Activated T-cell treated with anti-CD3 and anti-CD28 coated beads, Interleukin-2, amount 50 U/mL, for 72 hours (primary cell): ENCODE measurements at places on chromosomes 16 and 17.

DNA sequence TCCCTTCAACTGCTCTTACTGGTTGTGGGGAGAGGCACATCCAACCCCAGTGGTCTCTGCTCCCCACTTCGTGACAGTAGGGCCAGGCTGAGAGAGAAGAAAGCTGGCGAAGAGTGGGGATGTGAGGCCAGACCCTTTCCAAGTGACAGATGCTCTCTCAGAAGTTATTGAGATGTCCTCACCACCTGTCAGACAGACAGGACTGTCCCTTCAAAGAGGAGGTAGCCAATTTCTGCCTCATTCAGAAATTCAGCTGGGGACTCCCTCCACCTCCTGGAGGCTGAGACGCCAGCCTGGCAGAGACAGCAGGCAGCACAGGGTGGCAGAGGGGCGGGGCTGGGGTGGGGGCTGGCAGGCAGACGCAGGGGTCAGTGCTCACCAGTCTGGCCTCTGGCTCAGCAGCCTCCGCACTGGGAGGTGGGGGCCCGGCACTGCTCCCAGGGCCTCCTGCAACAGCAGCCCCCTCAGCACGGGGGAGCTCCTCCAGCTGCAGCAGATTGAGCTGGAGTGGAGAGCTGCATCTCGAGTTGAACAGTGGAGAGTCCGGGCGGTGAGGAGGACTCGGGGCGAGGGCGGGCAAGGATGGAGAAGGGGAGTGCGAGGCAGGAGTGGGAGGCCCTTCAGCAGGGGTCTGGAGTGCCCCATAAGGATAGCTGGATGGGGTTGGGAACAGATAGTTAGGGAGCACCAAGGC lies 9.2 kb downstream of the PER1 start:
- DNase-seq: no peak

DNA sequence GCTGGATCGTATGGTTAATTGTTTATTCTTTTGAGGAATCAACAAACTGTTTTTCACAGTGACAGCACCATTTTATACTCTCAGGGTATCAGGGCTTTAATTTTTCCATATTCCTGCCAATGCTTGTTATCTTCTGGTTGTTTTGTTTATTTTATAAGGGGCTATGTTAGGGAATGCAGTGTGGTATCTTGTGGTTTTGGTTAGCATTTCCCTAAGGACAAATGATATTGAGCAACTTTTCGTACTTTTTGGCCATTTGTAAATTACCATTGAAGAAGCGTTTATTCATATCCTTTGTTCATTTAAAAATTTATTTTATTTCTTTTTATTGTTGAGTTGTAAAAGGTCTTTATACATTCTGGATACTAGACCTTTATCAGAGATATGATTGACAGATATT lies 322.0 kb upstream of the SALL1 start:
- no peak for DNase-seq

DNA sequence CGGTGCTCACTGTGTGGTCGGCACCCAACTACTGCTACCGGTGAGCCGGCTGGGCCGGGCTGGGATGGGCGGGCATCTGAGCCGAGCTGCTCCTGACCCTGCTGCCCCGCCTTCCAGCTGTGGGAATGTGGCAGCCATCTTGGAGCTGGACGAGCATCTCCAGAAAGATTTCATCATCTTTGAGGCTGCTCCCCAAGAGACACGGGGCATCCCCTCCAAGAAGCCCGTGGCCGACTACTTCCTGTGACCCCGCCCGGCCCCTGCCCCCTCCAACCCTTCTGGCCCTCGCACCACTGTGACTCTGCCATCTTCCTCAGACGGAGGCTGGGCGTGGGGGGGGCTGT lies 6.9 kb downstream of the TBX6 start:
- DNase-seq: no peak

- DNase-seq: no peak
These were observed 10.4 kb downstream of the CHAD start for GRCh38 chr17:50458270-50458669.

DNA sequence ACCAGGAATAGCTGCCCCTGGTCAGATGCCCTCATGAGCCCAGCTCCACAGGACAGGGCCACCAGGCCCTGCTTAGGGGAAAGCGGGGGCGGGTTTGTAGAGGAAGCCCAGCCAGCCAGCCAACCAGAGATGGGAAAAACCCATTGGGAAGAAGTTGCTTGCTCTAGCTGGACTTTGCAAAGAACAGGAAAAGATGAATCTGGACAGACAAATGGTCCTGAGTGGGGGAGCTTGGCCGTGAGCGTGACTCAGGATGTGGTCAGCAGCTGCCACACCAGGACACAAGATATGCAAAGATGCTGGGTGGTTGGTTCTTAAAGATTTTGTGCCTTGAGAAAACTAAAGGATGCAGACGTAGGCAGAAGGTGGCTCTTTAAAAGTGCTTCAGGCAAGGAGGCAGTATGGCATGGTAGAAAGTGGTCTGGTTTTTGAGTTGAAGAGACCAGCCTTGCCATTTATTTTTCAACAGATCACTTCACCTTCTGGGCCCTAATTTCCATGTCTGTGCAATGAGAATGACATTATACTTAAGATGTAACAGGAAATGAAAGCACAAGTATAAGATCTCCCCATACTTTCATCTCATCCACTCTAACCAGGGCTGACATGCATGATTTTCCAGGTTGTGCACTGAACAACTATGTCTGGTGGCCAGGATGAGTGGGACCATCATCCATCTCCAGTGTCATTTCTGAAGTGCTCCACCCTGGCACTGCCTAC lies 27.8 kb upstream of the HEATR6 start:
- no peak for DNase-seq

DNA sequence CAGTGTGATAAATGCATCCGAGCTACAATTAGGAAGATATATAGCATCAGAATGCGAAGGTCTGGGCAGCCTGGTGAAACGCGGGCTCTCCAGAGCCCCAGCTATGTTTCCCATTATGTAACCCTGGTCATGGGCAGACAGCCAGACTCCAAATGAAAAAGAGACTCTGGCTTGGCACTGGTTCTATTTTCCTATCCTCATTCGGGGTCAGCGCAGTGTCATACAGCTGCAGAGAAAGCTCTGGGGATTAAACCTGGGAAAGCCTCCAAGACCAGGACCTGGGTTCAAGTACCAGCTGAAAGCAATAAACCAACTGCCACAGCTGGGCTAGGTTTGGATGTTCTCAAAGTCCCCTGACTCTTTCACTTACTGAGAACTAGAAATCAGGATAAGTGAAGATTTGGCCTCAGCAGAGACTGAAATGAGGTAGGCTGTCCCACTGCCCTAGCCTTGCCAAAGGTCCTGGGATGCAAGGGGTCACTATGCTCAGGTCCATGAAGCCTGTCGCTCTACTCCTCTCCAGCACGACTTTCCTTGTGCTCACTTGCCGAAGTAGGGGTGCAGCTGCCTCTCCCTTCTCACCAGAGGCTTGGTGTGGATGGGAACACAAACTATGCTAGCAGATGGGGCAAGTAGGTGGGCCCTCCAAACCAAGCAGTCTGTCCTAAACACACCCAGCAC lies 123.8 kb downstream of the SMG6 start:
- DNase-seq: no peak

- DNase-seq: no peak
These were observed 8.8 kb downstream of the WFDC1 start for GRCh38 chr16:84303516-84303915.

DNA sequence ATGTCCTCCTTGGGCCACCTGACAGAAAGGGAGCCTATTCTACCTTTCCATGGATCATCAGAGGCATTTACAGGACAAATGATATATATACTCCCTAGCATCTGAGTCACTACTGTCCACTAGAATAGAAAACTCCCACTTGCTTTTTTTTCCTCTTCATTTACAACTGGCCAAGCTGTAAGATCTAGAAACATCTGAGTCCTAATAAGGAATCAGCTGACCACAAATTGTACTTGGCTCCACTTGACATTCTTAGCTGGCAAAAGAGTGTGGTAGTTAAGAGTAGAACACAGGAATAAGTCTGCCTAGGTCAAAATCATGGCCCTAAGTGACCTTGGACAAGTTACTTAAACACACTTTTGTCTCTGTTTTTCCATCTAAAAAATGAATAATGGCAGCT lies 5.2 kb downstream of the RUSF1 start:
- no peak for DNase-seq

DNA sequence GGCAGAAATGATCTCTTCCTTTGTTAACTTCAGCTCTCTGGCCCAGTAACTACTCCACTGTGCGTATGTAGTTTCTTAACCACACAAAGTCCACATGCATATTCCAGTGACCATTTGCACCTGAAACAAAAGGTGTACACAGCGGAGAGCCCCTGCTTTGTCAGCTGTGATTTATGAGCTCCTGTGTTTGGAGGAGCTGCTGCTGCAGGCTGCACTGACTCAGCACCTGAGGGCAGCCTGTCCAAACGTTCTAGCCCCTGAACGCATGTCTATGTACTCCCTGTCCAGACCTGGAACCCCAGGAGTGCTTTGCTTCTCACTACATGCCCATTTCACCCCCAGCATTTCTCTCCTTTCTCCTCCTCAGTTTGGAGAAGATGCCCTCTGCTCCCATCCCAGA lies 216.1 kb downstream of the ABCC12 start:
- DNase-seq: no peak

DNA sequence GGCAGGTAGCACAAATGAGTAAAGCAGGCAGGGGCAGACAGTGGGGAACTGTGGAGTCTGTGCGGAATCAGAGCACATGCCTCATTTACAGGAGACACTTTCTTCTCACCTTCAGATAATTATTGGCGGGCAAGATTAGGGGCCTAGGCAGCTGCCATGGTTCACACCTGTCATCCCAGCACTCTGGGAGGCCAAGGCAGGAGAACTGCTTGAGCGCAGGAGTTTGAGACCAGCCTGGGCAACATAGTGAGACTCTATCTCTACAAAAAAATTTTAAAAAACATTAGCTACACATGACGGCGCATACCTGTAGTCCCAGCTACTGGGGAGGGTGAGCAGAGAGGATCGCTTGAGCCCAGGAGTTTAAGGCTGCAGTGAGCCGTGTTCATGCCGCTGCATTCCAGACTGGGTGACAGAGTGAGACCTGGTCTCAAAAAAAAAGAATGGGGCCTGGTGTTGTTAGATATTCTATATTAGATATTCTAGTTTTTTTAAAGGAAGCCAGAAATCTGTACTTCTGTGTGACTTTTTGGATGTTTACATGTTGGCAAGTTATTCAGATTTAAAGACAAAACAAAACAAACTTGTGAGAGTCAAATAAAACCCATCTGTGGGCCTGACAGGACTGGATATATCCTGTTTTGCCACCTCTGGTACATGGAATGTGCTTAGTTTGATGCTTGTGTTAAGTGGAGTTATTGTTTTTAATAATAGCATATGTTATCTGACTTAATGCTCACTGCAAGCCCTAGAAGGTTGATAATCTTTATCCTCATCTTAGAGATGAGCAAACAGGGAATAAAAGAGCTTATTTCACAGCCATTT lies 4.9 kb upstream of the LPCAT2 start:
- DNase-seq: no peak

DNA sequence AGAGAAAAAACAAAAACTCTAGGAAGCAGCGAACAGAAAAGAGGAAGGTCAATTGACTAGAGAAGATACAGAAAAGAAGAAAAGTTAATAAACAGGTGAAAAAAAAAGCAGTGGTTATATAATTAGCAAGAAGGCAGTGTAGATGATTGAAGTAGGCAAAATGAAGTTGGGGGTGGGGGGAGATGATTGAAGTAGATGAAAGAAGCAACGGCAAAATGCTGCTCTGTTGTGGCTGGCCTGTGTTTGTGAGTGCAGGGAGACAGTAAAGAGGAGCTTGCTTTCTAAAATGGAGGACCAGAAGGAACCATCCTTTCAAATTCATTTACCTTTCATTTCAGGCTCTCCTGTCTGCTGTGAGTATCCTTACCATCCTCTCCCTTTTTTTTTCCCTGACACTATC lies 3.6 kb downstream of the EVI2B start:
- peak; percentile 31 for DNase-seq

GRCh38 chr17:63481488-63481870 lies 4.6 kb downstream of the ACE start:
- no peak for DNase-seq

- no peak for DNase-seq
These were observed 40.3 kb upstream of the TNRC6A start for GRCh38 chr16:24689128-24689527.

DNA sequence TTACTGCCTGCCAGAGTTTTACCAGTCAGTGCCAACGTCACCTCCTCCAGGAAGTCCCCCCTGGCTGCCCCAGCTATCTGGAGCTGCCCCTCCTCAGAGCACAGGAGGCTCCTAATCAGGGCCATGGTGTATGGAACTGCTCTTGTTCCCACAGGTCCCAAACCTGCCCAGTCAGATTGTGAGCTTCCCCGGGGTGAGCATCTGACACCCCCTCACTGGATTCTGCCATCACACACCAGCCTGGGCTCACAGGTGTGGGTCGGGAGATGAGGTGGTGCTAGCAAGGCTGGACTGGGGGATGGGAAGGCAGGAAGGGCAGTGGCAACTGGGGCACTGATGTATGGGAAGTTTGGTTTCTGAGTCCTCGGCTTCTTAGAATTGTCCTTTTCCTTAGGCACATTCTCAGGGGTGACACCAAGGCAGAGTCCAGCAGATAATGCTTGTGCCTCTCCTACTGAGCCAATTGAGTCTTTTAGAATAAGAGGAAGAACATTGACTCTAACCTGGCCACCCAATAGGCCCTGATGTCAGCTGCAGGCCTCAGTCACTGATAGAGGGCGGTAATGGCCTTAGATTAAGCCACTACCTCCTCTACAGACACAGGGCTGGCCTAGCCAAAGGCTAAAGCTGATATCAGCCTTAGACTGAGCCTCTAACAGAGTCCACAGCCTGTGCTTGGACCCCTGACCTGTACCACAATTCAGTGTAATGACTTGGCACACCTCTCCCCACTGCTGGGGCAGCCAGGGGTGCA lies 107.9 kb downstream of the WSCD1 start:
- DNase-seq: no peak

GRCh38 chr16:2828876-2829430 lies 1.1 kb upstream of the ZG16B start:
- DNase-seq: no peak

GRCh38 chr17:50550661-50551432 lies 3.9 kb downstream of the SPATA20 start:
- DNase-seq: no peak

DNA sequence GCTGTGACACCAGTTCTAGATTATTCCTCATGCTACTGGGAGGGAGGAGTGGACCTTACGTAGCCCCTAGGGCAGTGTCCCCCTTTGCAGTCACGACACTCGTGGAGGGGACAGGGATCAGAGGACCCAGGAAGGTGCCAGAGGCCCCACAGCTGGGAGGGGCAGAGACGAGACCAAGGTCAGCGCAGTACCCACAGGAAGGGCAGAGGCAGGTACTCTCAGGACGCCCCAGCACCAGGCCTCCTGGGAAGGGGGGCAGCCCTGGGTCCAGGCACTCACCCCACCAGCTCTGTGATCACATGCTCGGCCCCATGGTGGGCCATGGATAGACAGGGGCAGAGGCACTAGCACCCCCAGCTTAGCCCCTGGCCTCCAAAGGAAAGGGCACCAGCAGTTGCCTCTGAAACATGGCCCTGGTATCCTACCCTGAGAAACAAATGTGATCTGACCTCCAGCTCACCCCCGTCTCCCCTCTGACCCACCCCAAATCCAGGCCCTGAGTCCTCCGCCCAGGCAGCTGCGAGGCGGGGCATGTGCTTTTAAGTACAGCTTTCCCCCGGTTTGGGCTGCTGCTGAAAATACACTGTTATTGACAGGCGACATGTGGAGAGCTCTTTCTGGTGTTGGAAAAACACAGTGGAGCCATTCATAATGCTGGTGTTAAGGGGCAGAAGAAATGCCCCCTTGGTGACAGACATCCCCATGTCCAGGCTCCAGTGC lies 361.9 kb downstream of the C16orf95 start:
- DNase-seq: no peak
